Endodermal cell (in vitro differentiated cells): ENCODE measurements at places on chromosomes 1 and 21. TPM values are rescaled to one million over a fixed set of nuclear protein-coding genes. Genes with fewer than 3 reads are reported as not detected.

The MARCKSL1 gene
- 484 and 510 TPM in 2 replicates for total RNA-seq

The LCE3D gene
- not detected in 3 replicates for total RNA-seq

The HTR6 gene
- total RNA-seq, result 0.18 and 0.31 TPM in 2 replicates

The PLEKHA6 gene
- 36.2 and 37.0 TPM in 2 replicates for total RNA-seq

The NKAIN1 gene
- total RNA-seq, result 9.6 to 16.2 TPM (median 13.2 TPM) in 3 replicates

The FCRL4 gene
- not detected in 3 replicates for total RNA-seq

The LAX1 gene
- not detected in 2 replicates for total RNA-seq

The SASS6 gene
- total RNA-seq, result 8.8 and 9.7 TPM in 2 replicates

The GNG12 gene
- total RNA-seq, result 7.7 and 9.3 TPM in 2 replicates

The PRR9 gene
- total RNA-seq, result not detected in 2 replicates

The NGF gene
- 0.26 and 0.29 TPM in 2 replicates for total RNA-seq

GRCh38 chr21:42164064-42164789 is 54.7 kb upstream of the ABCG1 start:
- peak; percentile 83 for DNase-seq

GRCh38 chr1:166951050-166951449 is 24.3 kb downstream of the ILDR2 start:
- DNase-seq, result no peak

DNA sequence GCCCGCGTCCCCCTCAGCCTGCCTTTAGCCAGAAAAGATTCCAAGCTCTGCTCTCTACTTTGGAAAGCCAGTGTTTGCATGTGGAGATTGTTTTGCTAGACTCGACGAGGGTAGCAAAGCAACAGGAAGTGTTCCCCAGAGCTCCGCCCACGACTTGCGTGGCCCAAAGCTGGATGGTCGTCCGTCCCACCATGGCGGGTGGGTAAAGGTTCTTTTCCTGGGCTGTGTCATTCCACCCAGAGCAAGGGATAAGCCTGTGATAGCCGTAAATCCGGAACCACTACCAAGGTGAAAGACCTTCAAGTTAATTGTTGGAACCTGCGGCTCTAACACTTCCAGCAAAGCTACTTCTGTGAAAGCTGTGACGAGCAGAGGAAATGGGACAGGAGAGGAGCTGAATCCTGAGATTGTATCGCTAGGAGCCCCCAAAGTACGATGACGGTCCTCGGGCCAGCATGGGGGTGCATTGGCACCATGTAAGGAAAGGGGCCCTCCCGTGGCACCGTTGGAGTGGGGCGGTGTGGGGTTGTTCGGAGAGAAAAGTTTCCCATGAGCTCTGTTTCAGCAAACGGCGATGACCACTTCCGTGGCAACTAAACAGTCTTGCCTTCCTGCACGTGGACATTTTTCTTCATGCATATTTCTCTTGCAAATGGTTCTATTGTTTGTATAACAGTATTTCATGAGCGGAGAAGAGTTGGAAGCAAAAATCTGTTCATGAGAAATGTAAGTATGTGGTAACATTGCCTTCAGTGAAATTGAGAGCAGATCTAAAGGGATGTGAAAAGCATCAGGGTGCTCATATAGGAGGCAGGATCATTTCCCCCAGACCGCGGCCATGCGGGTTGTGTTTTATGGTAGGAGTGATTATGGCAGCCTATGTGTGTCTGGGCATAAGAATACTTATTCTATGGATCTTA is 8.4 kb downstream of the MX2 start:
- no peak for DNase-seq

DNA sequence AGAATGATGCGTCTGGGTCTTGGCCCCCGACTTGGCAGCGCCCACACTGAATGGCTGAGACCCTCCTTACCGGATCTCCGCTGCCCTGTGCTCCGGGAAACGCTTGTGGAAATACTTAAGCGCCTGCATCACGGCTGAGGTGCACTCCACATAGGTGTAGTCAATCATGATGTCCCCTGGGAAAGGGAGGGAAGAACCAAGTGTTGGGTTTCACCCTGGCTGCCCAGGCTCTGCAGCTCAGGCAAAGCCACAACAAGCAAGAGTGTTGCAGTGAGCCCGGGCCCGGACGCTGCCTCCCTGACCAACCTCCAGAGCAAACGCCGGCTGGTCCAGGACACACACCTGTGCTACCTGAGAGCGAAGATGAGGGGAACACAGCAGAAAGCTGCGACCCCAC is 21.5 kb upstream of the SPATC1L start:
- no peak for DNase-seq

DNA sequence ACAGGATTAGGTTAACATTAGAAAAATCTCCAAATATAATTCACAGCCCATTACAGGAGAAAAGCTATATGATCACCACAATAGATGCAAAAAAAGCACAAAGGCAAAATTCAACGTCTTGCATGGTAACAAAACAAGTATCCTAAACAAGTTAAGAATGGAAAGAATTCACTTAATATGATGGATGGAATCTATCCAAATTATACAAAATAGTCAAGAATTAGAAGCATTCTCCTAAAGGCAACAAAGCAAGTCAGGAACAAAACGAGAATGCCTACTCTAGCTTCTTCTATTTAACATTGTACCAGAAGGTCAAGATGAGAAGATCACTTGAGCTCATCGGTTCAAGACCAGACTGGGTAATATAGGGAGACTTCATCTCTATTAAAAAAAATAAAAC is 442.8 kb downstream of the SETD4 start:
- no peak for DNase-seq

GRCh38 chr21:15964236-15964855 is 234.6 kb downstream of the USP25 start:
- no peak for DNase-seq

DNA sequence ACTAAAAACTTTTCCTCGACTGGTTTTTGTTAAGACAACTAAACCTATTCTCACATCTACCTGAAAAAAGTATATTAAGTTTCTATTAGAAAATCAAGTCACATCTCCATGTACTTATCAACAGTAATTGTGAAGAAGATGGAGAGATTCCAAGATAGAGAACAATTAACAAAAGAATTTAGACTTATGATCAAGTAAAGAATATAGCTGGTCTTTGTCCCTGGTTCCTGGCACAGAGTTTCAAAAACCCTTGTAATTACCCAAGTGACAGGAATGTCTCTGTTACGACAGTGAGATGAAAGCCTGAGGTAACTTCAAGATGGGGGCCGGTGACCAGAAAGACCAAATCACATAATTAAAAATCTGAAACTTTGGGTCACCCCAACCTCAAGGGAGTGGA is 91.6 kb downstream of the ASH1L start:
- no peak for DNase-seq

GRCh38 chr1:230752407-230752806 is 5.2 kb downstream of the CAPN9 start:
- DNase-seq, result peak; percentile 77

DNA sequence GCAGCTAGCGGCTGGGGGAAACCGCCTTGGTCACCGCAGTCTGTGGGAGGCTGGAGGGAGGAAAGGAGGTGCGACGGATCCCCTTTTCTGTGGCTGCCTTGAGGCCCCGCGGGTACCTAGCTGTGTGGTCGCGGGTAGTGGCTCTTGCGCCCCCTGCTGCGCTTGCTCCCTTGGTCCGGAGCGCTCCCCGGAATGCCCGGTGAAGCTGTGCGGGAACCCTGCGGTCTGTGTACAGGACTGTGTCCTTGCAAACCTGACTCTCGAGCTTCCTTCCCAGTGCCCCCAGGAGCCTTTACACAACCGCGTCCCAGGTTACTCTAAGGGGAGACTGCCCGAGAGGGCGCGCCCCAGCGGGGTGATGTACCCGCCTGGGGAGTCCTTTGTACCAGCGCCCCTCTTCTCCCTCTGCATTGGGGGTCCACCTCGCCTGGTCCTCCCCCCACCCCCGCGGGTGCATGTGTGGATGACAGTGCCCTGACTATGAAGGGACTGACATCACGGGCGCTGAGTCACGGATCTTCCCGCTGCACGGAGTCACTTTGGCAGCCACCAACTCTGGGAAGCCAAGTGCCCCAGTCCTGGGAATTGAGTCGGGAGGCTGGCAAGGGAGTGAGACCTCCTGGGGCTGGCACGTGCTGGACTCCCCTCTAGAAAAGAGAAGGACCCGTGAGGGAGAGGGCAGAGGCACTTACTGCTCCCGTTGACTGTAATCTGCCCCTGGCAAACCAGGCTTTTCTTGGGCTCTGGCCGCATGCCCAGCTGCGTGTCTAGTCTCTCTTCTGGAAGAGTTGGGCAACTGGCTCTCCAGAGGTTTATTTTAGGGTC is 816 bp downstream of the IL6R start:
- peak; percentile 74 for DNase-seq

DNA sequence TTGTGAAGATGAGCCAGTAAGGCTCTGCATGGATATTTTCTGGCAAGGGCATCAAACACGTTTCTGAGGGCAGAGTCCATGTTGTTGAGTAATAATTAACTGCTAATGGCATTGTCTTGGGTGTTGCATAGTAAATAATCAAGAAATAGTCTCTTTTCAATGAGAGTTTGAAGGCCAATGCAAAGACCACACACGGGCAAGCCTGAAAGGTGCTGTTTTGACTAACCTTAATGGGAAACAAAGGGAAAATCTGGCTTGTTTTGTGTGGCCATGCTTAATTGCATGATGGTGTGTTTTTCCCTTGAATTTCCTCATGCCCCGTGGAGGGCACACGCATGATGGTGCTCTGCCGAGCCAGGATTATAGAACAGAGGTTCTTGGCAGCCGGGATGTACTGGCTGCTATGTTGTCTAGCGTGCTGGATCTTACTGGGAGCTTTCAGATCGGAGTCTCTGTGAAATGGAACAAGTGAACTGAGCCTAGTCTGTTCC is 127.6 kb downstream of the NOS1AP start:
- no peak for DNase-seq

GRCh38 chr1:167819849-167820683 is 93.9 kb downstream of the ADCY10 start:
- DNase-seq, result peak; percentile 93

- no peak for DNase-seq
Measured at GRCh38 chr1:109933856-109934711, 23.4 kb downstream of the CSF1 start.

DNA sequence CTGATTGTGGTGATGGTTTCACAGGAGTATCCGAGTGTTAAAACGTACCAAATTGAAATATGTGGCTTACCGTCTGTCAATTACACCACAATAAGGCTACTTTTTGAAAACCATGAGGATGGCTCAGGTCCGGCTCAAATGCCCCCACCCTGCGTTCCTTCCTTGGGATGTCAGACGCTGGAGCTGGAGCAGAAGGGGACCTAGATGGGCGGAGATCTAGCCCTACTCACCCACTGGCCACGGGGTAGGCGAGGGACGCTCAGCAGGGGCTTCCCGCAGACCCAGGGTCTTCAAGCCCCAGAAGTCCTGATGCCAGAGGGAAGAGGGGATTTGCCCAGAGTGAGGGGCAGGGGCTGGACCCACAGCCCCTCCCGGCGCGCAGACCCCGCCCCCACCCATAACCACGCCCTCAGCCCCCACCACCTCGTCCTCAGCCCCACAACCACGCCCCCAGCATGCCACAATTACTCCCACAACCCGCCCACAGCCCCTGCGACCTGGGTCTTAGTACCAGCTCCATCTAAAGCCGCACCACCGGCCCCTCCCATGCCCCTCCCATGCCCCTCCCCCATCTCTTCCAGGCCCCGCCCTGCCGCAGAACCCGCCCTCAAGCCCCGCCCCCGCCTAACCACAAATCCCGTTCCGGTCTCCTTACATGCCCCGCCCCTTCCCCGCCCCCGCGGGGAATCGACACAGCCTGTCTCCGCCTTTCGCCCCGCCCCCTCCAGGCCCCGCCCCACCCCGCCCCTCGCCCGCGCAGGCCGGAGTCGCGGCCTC is at the start of gene LRRC3:
Gene LRRC3 (plus strand): TSS at position 764 of the 777 bp plus-strand sequence. CDS start 1,135 bp downstream, outside the sequence.
- peak; percentile 99 for DNase-seq

- no peak for DNase-seq
Measured at GRCh38 chr1:156532374-156532773, 31.8 kb upstream of the MEF2D start.

DNA sequence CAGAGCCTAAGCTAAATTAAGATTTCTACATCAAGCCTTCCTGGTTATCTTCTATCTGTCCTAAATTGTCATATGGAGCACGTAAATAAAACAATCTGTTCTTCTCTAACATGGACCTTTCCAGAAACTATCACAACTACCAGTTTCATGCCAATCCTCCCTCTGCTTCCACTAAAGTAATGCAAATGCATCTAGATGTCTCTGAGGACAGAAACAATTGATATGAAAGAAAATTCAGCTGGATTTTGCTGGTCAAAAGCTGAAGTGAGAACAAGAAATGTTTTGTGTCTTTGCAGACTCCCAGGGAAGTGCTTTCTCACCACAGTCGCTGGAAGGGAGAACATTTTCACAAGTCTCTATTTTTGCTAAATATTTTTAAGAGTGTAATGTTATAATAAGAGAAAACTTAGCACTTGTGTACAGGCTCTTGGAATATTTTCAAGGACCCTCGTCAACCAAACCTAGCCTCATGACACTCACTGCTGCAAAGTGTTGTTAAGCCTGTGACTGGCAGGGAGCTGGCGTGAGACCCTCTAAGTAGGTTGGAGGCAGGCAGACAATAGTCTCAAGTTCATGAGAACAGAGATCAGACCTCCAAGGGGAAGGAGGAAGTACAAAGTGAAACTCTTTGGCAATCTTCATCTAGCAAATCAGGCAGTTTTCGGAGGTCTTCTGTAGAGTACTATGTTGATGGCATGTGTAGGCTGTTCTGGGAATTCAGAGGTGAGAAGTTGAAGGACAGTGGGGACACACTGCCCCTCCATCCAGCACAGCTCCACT is 38.8 kb downstream of the DNASE2B start:
- DNase-seq, result no peak

- peak; percentile 77 for DNase-seq
Measured at GRCh38 chr1:66350001-66350547, 183.9 kb upstream of the SGIP1 start.

DNA sequence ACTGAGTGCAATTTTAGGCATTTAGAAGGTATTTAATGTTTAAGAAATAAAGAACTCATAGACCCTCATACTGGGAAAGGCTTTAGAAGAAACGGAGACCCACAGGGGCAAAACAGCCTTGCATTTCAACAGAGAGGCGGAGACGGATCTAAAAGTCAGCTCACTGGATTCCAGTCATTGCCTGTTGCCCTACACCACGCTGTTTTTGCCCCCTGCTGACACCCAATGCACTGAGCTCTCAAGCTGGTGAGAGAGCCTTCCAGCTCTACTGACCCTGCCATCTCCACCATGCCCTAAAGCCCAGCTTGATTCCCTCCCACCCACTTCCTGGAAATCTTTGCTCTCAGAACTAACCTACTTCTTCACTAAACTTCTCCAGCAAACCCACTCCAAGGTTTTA is 7.2 kb upstream of the TRAF3IP3 start:
- peak; percentile 69 for DNase-seq

DNA sequence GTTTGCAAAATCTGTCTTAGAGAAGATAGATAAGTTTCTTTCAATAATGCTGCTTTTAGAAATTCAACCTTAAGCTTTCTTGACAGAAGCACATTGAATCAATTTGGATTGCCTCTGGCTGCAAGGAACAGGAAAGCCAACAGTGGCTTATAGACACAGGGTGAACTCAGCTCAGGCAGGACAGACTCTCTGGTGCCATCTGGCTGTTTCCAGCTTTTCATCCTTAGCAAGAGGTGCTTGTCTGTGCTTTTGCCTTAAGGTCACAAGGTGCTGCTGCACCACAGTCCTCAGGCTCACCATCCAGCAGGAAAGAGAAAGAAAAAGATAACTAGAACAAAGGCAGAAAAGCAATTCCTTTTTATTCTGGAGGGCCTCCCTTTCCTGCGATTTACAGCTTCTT is 93.7 kb upstream of the ETS2 start:
- peak; percentile 82 for DNase-seq

GRCh38 chr1:72117621-72118020 is 164.7 kb downstream of the NEGR1 start:
- no peak for DNase-seq
